Stimulated activated CD8-positive, alpha-beta memory T cell treated with anti-CD3 and anti-CD28 coated beads, Interleukin-4, amount 100 ng/mL, for 1 hour (primary cell): ENCODE measurements at places on chromosomes 6 and 20.
A peak's percentile ranks its signal among the peaks of the same experiment; 100 is the strongest.

- no peak for DNase-seq
Measured at GRCh38 chr6:109714166-109714565, 23.1 kb downstream of the FIG4 start.

DNA sequence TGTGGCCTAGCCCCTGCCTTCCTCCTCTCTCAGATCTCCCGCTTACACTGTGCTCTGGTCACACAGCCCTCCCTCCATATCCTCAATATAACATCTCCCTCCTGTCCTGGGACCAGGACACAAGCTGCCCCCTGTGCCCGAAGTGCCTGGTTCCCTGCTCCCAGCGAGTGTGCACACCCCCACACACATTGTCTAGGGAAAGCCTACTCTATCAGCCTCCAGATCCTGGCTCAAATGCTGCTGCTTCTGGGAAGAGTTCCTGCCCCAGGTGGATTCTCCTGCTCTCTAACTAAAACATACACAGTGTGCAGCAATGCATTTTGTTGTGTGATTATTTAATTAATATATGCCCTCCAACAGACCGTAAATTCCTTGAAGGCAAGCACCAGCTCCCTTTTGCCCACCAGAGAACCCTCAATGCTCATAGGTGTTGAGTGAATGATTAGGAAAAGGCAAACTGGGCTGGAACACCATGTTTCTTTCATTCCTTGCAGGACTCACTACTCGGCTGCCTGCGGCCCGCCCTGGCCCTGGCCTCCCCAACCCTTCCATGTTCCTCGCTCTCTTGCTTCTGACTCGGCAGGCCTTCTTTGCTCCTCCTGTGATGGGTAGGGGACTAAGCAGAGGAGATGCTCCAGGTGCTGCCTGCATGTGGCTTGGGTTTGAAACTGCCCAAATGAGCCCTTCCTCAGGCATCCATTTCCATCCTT lies 194.6 kb downstream of the ZDHHC14 start:
- no peak for DNase-seq

GRCh38 chr6:100236389-100236788 lies 228.3 kb downstream of the SIM1 start:
- no peak for DNase-seq

- DNase-seq, result no peak
Measured at GRCh38 chr6:2817903-2818443, 23.7 kb downstream of the SERPINB1 start.

DNA sequence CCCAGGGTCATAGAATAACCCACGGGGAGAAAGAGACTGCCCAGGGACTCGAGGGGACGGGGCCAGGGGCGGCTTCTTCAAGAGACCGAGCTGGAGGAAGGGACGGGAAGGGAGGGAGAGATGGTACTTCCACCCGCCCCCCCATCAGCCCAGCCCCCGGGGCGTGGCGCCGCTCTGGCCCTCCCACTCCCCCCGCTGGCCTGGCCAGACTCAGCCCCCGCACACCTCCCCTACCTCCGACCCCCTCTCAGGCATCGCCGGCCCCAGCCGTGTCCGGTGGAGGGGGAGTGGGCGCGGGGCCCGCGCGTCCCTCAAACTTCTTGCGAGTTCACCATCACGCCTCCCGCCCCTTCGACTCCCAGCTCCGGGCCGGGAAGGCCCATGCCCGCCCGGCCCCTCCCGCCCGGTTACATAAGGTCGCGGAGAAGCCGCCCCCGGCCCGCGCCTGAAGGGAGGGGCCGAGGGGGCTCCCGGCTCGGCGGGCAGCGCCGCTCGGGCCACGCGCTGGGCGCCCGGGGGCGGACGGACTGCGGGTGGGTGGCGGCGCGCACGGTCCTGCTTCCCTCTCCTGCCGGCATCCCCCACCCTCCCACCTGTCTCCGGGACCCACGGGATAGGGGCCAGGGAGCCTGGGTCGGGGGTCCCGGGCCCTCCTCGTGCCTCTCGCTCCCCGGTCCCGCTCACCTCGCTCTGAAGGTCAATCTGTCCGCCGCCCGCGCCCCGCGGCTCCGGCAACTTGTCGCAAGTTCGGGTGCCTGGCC lies 562 bp downstream of the TFEB start:
- peak; percentile 62 for DNase-seq

- DNase-seq, result no peak
Measured at GRCh38 chr6:46053039-46053933, 37.6 kb upstream of the CLIC5 start.

- DNase-seq, result no peak
Measured at GRCh38 chr20:32336918-32337347, 21.2 kb upstream of the ASXL1 start.

DNA sequence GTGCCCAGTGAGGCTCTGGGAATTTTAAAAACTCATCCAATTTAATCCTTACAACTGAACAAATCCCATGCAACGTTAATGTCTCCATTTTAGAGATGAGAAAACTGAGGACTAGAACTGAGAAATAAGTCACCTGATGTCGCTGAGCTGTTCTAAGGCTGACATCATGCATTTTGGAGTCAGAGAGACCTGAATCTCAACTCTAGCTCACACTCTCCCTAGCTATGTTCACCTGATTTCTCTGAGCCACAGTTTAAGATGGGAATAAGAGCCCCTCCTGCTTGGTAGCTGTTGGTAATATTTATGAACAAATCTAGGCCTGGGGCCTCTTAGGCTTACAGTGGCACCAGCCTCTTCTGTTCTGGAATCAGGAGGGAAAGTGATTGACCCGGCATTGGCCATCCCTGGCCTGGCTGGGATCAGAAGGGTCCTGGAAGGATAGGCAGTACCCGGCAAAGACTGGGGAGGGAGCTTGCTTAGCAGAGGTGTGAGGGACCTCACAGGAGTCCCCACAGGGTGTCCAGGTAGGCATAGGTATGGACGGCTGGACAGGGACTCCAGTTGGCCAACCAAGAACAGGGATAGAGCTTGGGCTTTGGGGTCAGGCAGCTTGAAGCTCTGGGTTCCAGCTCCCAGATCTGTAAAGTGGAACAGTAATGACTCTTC lies 18.8 kb upstream of the CSNK2A1 start:
- DNase-seq, result no peak
